ENCODE measurements at places on chromosomes 12 and 14.

DNA sequence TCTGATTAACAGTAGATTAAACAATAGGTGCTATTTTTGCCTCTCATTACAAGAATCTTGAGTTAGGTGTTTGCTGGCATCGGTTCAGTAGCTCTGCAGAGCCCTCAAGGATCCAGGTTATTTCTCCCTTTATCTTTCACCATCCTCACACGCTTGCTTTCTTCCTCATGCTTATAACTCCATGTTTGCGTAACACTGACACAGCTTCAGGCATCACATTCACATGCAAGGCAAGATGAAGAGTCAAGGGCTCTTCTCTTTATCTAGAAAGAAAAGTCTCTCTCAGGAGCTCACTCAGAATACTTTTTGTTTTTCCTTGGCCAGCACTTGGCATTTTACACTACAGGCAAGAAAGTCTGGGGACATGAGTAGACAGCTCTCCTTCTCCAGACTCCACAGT lies 24.2 kb upstream of the PTHLH start:
- DNase-seq: no peak

DNA sequence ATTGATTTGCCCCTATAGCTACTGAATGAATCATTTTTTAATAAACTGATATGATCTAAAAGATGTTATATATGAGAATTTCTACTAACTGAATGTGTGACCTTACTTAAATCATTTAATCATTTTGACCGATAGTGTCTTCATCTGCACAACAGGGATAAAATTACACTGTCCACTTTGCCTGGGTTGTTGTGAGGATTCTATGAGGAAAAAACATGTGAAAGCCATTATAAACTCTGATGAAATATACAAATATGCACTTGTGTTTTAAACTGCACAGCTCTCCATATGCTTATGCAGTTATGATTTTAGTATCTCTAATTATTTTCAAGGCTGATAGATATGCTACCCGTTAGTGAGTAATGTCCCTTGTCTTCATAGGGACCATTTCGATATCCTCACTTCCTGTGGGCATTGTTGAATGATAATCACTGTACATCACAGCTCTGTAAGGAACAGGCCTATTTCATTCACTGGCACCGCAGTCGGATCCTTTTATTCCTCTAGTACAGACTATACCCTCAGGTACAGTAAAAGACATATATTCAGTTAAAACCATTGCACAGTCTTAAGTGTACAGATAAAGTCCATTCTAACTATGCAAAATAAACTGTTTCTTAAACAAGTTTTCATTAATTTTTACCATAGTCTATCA lies 88.7 kb upstream of the RAP1B start:
- no peak for DNase-seq

DNA sequence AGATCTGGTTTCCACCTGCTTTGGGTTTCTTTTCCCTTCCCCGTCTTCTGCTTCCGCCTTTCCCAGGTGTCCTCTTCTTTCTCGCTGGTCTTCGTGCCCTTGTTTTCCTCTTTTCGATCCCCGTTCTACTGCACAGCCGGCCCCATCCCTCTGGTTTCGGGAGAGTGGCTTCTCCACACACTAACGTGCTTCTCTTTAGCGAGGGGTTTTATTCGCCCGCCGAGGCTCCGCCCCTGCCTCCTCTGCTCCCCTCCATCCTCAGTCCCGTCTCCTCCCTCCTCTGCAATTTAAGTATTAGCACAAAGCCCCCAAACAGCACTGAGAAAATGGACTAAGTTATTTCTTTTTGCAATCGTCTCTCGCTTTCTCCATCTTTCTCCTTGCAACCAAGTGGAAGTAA lies at the start of gene SLC7A8:
TSS of gene SLC7A8 (minus strand) at position 182 of the 400 bp plus-strand sequence. CDS start 746 bp downstream, outside the sequence.
- no peak for DNase-seq

DNA sequence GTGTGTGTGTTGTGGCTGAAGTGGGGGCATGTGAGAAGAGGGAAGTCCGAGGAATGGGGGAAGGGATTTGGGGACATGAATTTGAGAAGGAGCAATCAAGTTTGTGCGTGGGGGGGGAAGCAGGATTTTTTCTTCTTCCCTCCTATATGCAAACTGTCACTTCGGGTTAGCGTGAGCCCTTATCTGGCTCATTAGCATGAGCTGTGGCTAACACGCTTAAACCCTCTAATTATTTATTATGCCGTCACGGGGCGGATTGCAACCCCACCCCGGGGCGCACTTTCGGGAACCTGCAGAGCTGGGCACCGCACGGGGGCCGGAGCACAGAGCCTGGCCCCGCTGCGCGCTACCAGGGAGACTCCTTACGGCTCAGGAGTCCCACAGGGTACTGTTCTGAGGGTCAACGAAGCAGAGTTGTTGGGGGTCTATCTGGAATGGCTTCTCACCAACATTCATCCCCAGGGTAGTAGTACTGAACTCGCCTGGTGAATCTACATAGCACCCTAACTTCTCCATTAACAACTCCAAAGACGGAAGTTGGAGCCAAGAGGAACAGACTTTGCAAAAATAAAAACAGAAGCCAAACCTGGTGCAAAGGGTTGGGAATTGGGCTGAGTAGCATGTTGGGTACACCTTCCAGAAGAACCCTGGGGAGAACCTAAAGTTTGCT lies 6.4 kb upstream of the ASCL1 start:
- DNase-seq: no peak

DNA sequence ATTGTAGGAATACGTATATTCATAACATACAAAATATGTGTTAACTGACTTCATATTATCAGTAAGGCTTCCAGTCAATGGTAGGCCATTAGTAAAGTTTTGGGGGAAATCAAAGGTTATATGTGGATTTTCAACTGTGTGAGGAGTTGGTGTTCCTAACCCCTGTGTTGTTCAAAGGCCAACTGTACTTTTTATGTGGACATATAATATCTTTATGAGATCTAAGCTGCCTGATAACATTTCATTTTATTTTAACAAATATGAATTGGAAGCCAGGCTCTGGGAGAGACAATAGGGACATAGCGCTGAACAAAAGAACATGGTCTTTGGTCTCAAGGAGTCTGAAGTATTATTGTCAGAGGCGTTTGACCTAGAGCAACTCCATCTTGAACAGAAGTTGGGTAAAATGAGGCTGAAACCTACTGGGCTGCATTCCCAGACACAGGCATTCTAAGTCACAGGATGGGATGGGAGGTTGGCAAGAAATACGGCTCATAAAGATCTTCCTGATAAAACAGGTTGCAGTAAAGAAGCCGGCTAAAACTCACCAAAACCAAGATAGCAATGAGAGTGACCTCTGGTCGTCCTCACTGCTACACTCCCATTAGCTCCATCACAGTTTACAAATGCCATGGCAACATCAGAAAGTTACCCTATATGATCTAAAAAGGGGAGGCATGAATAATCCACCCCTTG lies 147.2 kb downstream of the KSR2 start:
- no peak for DNase-seq

DNA sequence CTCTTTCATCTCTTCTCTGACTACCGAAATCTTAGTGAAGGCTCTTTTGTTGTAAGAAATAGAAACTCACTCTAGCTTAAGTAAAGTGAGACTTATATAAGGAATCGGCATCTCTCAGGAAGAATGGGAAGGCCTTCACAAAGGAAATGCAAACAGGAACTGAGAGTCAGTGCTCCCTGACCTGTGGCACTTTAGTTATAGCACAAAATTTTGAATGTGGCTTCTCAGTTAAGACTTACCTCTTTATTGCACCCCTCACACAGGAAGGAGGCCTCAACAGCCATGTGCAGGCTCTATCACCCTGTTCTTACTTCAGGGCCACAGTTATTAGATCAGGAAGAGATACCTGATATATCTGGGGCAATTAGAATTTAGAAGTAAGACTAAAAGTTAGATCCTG lies 224.7 kb upstream of the EGLN3 start:
- no peak for DNase-seq

DNA sequence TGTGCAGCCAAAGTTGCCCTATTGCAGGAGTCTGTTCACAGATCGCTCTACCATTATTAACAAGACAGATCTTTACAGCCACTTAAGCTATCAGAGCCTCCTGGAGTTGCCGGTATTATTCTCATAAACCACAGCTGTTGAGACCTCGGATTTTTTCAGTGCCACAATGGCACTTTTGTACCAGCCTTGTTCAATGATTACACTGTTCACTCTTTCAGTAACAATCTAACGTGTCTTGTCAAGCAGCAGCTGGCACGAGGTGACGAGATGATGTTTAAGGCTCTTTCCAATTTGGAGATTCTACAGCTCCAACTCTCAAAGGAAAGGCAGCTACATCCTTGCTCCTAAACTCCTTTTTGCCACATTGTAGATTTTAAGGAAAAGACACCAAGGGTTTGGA lies 30.7 kb downstream of the LRIG3 start:
- no peak for DNase-seq

DNA sequence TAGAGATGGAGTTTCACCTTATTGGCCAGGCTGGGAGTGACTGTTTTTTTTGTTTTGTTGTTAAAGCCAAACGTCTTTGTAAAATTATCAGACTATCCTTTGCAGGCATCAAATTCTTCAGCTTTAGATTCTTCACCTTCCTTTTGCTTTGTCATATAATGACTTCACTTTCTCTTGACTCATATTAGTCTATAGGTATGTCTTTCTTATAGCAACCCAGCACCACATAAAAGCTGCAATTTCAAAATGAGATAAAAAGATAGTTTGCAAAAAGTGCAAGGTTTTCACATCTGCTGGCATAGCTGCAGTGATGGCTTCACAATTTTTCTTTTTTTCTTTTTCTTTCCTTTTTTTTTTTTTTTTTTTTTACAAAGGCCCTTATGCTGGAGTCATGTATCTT lies 39.2 kb downstream of the COX16 start:
- no peak for DNase-seq

DNA sequence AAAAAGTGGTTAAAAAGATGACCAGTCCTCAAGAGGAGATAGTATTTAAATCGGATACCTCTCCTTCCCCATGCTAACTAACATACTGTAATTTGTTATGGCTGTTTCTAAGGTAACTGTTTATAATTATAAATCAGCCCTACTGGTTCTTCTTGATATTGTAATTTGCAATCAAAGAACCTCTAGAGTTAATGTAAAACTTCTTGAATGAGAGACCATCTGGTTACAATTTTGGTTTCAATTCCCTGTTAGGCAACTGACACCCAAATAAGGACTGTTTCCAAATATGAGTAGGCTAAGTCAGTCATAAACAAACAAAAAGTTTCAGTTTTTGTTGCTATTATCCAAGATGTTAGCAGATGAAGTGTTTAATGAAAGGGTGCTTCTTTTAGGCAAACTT lies 120.2 kb upstream of the DNM1L start:
- no peak for DNase-seq

GRCh38 chr12:123065676-123066383 lies 85.1 kb downstream of the PITPNM2 start:
- DNase-seq: no peak

DNA sequence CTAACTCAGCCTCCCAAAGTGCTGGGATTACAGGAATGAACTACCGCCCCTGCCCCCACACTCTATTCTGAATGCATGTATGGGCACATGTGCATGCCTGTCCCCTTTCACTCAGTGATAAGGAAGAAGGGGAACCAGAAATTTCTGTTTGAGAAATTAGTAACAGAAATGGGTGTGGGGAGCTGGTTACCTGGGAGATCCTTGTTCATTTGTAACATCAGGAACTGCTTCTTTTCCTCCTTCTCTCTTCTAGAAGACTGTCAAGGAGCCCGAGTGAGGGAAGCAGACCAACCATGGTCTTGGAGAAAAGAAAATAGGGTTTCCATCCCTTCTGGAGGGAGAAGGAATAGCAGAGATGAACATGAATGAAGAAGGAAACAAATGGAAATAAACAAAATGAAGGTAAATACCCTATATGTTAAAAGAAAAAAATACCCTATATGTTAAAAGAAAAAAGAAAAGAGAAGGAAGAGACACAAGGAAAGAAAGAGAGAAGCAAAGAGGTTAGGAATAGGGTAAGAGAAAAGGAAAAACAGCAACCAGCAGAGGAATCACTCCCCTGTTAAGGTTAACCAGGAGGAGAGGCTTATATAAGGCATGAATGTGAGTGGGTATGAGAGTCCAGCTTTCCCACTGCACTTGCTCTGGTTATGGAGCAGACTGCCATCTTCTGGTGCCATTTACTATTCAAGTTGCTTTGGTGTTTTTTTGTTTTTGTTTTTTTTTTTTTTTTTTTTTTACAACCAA lies 3.3 kb downstream of the PPP1R3E start:
- no peak for DNase-seq

- DNase-seq: no peak
These were observed 113.7 kb upstream of the RTL1 start for GRCh38 chr14:101017209-101017608.

Measured in stimulated activated CD8-positive, alpha-beta memory T cell treated with anti-CD3 and anti-CD28 coated beads, Interleukin-15, amount 100 ng/mL, for 4 hours (primary cell).